ENCODE measurements at places on chromosomes 6 and 20. TPM values are rescaled to one million over a fixed set of nuclear protein-coding genes. Genes with fewer than 3 reads are reported as not detected.

The CFAP61 gene
- total RNA-seq, result 0.78 TPM

The THEMIS gene
- total RNA-seq, result 2.8 TPM

The RIMS4 gene
- 0.06 TPM for total RNA-seq

The RNF144B gene
- total RNA-seq, result 33.9 TPM

The CAGE1 gene
- total RNA-seq, result not detected

The HECA gene
- total RNA-seq, result 31.8 TPM

The MLN gene
- total RNA-seq, result not detected

The SEMG1 gene
- 1.1 TPM for total RNA-seq

The SIRPG gene
- 1.2 TPM for total RNA-seq

The C20orf96 gene
- total RNA-seq, result 10.6 TPM

The TRMT11 gene
- 18.0 TPM for total RNA-seq

The TPBG gene
- 23.5 TPM for total RNA-seq

The TMEM200A gene
- total RNA-seq, result 1.9 TPM

The PDE10A gene
- 29.0 TPM for total RNA-seq

The HS3ST5 gene
- total RNA-seq, result 0.26 TPM

The ERMARD gene
- 18.7 TPM for total RNA-seq

The TP53RK gene
- 9.6 TPM for total RNA-seq

The SEL1L2 gene
- total RNA-seq, result 0.52 TPM

The C6orf15 gene
- not detected for total RNA-seq

All from mucosa of gallbladder (tissue), 1 donor.